GM23248 (cell line): ENCODE measurements at places on chromosomes 6 and 20. TPM values are rescaled to one million over a fixed set of nuclear protein-coding genes. Genes with fewer than 3 reads are reported as not detected.

GRCh38 chr6:89194559-89194958, 22.6 kb downstream of the GABRR1 start:
- DNase-seq = no peak

DNA sequence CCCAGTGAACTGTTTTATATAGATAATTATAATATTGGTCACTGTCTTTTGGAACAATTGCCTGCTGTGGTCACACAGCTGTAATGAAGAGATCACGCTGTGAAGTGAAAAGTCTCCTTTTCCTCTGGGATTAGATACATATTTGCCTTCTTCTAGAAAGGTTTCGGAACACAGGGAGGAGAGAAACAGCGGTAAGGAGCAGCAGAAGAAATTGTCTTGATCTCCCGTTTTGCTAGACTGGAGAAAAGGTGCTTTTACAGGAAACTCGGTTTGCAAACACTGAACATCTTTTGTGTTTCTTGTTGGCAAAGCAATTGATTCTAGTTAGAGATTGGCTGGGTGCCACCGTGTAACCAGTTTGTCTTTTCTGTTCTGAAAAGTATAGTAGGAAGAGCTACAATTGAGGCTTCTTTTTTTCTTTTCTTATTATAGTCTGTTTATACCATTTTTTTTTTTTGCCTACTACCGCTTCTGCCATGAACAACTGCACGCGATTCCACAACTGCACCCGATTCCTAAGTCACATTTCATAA, 404.1 kb upstream of the ID4 start:
- DNase-seq = no peak

- DNase-seq = peak; percentile 54
Observed at GRCh38 chr6:36682328-36683144, 4.0 kb downstream of the CDKN1A start.

- DNase-seq = no peak
Observed at GRCh38 chr20:51305316-51306052, 237.0 kb downstream of the NFATC2 start.

- no peak for DNase-seq
Observed at GRCh38 chr20:22512911-22513489, 71.4 kb downstream of the FOXA2 start.

DNA sequence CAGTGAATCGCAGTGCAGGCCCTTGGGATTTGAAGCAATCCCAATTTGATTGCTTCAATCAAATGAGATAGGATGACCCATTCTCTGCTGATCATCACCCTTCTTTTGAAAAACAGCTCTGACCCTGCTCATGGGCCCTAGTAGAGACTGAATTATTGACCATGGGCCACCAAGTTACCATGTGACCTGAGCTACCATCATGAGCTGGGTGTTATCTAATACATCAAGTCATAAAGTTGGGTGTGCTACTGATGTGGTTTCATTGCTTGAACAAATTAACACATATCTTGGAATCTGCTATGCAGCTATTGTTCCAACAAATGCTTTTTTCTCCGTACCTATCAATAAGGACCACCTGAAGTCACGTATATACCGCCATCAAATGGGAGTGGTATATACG, 54.8 kb upstream of the CNKSR3 start:
- no peak for DNase-seq

GRCh38 chr6:31394381-31394780, 9.0 kb upstream of the MICA start:
- no peak for DNase-seq

DNA sequence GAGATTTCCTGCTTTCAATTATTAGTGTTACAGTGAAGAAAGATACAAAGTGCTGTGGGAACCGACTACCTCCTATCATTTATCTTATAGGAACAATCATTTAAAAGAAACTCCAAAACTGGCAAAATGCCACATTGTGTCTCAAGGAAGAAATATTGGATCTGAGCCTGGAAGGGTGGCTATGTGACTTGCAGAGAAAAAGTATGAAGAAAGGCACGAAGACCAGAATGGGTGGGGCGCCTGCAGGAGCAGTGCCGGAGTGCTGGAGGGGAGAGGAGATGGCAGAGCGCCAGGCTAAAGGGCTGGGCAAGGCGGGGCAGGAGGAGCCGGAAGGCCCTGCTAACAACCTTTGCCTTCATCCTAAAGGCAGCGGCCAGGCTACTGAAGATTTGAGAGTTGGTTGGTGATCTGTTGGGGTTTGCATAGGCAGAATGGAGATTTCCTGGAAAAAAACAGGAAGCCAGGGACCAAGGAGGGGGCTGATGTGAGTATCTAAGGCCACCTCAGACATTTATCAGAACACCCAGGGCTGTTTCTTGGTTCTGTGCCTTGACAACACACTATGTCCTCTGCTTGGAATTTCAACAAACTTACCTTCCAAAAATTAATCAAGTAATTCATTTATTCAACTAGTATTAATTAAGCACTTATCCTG, 125.6 kb downstream of the MAFB start:
- peak; percentile 37 for DNase-seq

DNA sequence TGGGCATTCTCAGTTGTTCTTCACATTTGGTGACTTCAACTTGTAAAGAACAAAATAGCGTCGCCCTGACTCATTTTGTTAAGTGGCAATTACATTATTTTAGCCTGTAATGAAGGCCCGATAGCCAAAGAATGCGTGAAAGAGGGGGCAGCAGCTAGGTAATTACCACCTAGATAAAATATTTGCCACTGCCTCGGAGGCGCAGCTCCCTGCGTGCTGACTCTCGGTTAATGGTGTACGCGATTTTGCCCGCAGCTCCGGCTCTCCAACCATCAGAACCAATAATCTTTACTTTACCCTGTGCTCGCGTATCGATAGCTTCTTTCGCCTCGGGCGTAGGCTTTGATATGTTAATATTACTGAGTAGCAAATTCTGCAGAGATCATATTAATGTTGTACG, 8.7 kb downstream of the TFAP2D start:
- no peak for DNase-seq

GRCh38 chr6:160081398-160081797, 40.2 kb upstream of the SLC22A1 start:
- DNase-seq = no peak

GRCh38 chr6:75735491-75736186, 13.4 kb upstream of the MYO6 start:
- peak; percentile 74 for DNase-seq

- DNase-seq = no peak
Observed at GRCh38 chr6:77624515-77624914, 28.3 kb upstream of the MEI4 start.

- DNase-seq = no peak
Observed at GRCh38 chr6:41072836-41073202, at the start of gene NFYA. Gene NFYA, plus strand, starts transcription at chr6:41072974. Its CDS starts 6,116 bp downstream, at chr6:41079090.

GRCh38 chr20:19727251-19727847, 30.7 kb upstream of the RIN2 start:
- DNase-seq = no peak

GRCh38 chr6:90044182-90044832, 150.0 kb downstream of the GJA10 start:
- DNase-seq = no peak

DNA sequence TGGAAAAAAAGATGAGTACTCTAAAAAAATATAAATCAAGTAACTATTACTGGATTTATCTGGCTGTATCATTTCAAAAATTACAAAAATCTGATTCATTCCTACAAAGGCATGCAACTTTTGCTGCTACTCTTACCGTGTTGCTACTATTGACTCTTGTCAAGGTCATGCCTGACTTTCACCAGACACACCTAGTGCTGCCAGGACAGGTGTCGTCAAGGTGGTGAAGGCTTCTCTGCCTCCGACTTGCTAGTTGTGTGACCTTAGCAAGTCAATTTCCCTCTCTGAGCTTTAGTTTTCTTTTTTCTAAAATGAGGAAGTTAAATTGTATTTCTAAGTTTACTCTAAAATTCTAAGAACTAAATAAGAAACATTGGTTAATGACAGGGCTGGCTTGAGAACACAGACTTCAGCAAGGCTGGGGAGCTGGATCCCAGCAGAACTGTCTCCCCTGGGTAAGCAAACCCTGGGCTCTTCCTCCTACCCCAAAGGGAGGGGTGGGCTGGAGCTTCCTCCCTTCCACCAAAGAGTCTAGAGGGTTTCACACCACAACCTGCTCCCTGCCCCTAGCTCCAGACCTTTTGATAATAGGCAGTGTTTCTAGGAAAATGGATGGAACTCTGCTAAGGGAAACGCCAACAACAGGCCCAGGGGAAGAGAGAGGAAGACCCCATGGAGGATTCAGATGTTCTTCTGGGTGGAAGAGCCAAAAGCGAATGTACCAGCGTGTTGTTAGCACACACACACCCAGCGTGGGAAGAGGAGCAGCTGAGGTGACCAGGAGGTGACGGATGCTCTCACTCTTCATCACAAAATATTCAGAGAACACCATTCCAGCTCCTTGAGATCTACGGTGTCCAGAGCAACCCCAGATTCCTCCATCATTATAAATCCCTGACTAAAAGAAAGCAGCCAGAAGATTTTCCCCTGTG, 47.9 kb upstream of the CITED2 start:
- DNase-seq = no peak

- DNase-seq = peak; percentile 64
Observed at GRCh38 chr6:108526739-108527174, 34.0 kb upstream of the FOXO3 start.

DNA sequence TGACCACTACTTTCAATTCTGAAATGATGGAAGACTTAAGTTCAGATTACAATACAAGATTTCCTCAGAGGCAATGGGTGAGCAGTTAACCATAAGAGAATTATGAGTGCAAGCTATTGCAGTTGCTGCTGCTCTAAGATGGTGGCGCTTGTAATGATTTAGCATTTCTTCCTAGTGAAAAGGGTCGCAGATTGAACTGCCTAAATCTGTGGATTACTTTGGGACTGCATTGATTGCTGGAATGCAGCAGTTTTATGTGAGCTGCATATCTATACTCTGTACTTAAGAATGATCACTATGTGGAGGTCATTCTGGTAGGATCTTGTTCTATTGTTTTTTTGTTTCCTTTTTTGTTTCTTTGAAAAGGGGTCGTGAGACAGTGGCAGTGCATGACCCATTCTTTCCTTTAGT, 5.3 kb downstream of the SCAF8 start:
- peak; percentile 37 for DNase-seq

DNA sequence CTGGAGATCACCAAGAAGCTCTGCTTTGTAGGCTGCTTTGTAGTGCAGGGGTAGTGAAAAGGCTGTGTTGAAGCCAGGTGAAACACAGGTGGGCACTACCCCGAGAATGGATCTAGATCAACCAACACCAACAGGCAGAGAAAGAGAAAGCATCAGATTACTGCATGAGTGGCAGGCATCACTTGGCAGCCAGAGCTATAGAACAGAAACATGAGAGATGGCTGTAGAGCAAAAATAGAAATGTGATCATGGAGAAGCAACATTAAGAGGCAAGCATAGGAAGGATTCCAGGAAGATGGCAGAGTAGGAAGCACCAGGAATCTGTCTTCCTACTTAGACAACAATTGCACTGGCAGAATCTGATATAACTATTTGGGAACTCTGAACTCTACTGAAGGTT, 311.1 kb upstream of the TCF21 start:
- DNase-seq = no peak

Gene SNX21
- 88.4 and 100 TPM in 2 replicates for total RNA-seq

Gene PDE10A
- total RNA-seq = under 0.01 and 0.11 TPM in 2 replicates

Gene HFE
- total RNA-seq = 10.8 and 13.2 TPM in 2 replicates

Gene NFYA
- 8.8 and 9.5 TPM in 2 replicates for total RNA-seq

Gene PRSS16
- total RNA-seq = 0.86 TPM in 1 of 2 replicates, not detected in the other

Gene TEAD3
- 10.5 and 12.0 TPM in 2 replicates for total RNA-seq

Gene EFCAB8
- 0.13 TPM in 1 of 2 replicates, not detected in the other for total RNA-seq
